ENCODE measurements at places on chromosomes 13 and 19.

- DNase-seq = no peak
Observed at GRCh38 chr19:1125601-1126467, 22.0 kb downstream of the GPX4 start.

- DNase-seq = no peak
Observed at GRCh38 chr19:8584965-8585893, 8.0 kb upstream of the MYO1F start.

DNA sequence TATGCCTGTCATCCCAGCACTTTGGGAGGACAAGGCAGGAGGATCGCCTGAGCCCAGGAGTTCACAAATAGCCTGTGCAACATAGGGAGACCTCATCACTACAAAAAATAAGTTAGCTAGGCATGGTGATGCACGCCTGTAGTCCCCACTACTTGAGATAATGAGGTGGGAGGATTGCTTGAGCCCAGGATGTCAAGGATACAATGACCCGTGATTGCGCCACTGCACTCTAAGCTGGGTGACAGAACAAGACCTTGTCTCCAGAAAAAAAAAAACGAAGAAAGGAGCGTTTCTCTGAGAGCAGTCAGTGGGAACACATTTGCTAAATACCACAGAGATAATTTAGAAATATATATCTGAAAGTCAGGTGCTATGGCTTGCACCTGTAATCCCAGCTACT, 11.9 kb downstream of the CDADC1 start:
- no peak for DNase-seq

DNA sequence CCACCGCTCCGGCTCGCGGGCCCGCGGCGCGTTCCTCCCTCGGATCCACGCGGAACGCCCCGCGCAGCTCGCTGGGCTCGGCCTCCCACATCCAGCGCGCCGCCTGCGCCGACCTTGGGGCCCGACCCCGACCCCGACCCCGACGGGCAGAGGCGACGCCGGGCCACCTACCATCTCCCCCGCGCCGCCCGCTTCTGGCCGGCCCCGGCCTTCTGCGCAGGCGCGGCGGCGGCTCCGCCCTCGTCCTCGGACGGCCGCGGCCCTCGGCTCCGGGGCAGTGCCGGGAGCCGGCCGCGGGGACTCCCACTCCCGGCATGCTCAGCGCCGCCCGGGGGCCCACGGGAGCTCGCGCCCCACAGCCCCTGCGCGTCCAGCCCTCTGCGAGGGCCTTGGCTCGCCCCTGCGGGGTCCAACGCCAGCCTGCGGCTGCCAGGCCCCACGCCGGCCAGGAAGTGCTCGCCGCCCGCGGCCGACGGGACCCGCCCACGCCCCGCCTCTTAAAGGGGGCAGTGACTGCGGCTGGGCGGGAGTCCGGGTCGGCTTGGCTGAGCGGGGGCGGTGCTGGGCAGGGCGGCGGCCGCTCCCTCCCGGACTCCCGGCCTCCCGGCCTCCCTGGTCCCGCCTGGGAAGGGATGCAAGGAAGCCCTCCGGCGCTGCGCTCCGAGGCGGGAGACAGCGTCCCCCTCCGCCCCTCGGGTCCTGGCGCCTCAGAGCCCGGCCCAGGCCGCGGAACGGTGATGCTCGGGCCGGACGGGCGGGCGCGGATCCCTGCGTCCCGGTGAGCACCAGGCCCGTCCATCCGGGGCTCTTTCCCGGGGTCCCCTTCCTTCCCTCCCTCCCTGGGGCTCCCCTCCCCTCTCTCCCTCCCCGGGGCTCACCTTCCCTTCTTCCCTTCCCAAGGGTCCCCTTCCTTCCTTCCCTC, at the start of gene DCUN1D2:
Gene DCUN1D2, minus strand, starts transcription at position 216 of the 922 bp plus-strand sequence. Its CDS starts 42 bp downstream, at position 174.
- DNase-seq = peak; percentile 99

DNA sequence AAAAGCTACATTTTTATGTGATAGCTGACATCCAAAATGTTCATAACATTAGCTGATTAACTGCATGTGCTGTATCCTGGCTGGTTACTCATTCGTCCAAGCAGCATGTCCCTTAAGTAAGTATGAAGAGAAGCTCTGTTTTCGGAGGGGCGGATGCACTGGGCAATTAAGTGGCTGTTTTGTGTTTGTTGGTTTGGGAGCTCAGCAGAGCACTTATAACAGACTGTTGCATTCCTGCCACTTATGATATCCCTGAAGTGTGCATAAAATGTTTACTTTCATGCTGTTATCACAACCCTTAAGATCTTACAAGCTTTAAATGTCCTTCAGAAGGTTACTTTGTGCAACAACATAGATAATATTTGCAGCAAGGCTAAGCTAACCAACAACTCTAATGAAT, 264.1 kb downstream of the NALCN start:
- DNase-seq = no peak

- no peak for DNase-seq
Observed at GRCh38 chr19:8557642-8558238, 19.5 kb downstream of the MYO1F start.

- no peak for DNase-seq
Observed at GRCh38 chr19:49340865-49341718, 5.9 kb downstream of the CD37 start.

Measured in GM03348 (cell line).